Stimulated activated CD4-positive, alpha-beta T cell treated with anti-CD3 and anti-CD28 coated beads, Interleukin-4, amount 100 ng/mL, for 48 hours (primary cell): ENCODE measurements at places on chromosomes 12 and 14.

DNA sequence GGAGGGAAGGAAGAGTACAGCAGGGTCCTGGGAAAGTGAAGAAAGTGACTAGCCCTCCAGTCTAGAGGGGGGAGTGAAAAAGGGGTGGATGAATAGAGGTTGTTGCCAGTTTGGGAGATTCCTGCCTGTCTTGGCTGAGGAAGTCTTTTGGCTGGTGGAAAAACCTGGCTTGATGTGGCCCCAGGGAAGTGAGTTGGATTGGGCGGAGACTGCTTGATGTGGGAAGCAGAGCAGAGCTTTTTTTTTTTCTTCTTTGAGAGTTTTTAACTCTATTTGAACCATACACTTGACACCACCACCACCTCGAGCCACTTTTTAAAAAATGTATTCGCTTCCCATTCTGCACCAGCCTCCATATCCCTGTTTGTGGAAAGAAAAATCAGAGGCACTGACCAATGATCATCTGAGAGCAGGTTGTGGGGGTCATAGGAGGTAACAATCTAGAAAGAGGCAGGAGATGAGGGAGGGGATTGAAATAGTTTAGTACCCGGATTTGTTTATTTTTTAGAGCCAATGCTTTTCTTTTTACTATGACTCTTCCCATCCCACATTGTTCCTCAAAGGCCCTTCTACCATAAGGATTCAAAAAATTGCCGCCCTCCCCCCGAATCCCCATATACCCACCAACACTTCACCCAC is 690 bp upstream of the DTX3 start:
- DNase-seq = no peak

DNA sequence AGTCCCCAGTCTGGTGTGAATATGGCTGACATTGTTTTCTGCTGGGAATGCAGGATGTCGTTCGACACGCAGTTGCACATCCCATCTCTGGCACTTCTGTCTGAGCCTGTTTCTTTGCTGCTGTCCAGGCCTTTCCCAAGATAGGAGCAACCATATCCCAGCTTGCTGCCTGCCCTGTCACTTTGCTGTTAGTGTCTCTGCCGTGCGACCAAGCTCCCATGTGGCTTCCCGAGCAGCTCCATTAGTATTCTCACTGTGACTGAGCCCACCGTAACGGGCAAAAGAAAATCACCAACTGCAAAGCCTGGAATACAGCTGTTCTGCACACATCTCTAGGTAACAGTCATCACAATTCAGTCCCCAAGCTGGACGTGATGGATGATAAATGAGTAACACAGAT is 66.0 kb upstream of the CPSF6 start:
- no peak for DNase-seq

GRCh38 chr12:21580748-21581516 is 23.7 kb downstream of the GYS2 start:
- DNase-seq = no peak

- no peak for DNase-seq
Observed at GRCh38 chr12:5305425-5305824, 126.5 kb upstream of the NTF3 start.

DNA sequence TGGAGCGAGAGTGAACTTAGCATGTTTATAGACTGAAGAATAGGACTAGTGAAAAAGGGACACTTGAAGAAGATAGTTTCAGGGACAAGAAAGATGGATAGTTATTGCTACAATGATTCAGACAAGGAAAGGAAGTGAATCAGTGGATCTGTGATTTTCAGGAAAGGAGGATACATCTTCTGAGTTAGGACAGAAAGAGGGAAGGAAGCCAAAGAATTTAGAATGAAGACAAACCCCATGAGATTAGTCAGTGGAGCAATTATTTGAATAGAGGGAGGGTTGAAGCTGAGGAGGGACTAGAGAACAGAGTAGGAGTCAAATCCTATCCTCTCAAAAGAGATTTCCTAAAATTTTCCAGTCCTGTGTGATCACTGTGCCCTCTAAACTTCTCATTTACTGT is 282.7 kb downstream of the AKAP6 start:
- DNase-seq = no peak

DNA sequence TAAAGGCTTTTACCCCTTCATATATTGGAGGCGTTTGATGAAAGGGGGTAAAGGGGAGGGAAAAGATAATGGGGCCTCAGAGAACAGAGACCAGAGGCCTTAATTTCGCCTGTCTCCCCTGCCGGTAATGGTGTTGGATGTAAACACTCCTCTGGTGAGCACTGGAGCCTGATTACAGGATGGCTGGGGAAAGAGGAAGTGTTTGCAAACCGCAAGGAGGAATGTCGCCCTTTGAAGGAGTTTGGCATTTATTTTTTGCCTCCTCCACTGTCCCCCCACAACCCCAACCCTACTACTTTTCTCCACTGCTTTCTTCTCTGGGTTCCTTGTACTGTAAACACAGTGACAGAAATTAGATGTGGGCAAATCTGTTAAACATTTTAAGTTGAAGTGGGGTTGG is 211.9 kb upstream of the TBX3 start:
- no peak for DNase-seq

GRCh38 chr12:123961585-123962345 is 10.9 kb downstream of the CCDC92 start:
- no peak for DNase-seq

- no peak for DNase-seq
Observed at GRCh38 chr14:99792551-99793212, 531 bp upstream of the EML1 start.

DNA sequence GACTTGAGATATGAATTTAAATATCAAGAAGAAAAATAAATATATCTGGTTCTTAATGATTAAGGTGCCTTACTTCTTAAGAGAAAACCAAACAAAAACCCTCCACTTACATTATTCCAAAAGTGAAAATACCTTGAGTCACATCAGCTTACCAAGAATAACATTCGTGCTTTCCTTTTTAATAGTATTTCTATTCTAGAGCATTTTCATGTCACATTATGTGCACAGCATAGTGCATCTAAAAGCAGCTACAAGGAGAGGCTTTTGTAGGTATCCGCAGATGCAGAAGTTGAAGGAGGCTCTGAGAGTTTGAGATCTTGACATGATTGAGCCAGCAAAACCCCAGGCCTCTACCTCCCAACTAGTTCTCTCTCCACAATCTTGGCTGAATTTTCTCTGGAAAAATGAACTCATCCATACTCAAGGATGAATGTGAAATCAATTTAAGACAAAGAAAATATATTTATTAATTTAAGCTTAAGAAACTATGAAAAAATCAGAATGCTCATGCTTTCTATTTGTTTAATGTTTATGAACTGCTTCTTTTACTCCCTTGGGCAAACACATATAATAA is 275.0 kb downstream of the AKAP6 start:
- no peak for DNase-seq

DNA sequence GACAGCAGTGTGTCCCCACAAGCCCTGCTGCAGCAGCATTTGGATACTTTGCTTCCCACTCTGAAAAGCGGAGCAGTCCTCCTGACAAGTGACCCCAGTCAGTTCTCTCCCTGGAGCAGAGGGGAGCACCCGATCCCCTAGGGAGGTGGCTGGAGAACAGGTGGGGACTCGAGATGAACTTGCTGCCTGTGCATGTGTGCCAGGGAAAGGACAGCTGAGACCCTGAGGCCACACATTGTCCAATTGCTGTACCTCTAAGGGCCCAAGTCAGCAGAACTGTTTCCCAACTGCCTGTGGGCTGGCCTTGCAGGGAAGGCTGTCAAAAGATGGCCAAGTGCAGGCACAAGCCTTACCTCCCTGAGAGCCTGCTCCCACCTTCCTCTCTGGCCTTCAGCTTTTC is 55.1 kb downstream of the IFT43 start:
- no peak for DNase-seq

DNA sequence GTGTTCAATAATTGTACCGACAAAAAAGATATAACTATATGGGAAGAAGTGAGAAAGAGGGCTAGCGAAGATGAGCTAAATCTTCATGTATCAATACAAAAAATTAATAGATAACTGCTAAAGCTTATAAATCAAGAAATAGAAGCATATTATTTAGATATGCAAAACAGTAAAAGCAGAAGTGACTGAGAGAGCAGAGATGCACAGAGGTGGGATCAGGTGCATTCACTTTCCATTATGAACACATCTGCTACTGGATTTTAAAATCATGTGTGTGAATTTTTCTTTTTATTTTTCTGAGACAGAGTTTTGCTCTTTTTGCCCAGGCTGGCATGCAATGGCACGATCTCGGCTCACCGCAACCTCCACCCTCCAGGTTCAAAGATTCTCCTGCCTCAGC is 33.4 kb downstream of the GUCY2C start:
- no peak for DNase-seq

- DNase-seq = no peak
Observed at GRCh38 chr12:65892841-65893251, 68.6 kb downstream of the HMGA2 start.

- no peak for DNase-seq
Observed at GRCh38 chr14:69554500-69554899, 20.2 kb downstream of the CCDC177 start.

DNA sequence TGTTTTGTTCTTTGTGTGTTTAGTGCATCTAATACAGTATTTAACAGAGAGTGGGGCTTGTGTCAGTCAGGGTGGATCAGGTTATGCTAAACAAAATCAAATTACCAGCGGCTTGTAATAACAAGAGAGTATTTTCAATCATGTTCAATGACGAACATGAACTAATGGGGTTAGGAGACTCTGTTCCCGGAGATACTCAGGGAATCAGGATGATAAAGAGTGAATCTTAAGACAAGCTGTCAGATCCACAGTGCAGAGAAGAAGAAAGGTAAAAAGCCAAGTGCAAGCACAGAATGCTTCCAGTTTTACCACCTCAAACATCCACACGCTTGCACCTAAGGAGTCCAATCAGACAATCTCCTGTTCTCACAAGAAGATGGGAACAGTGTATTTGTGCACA is 1331.5 kb upstream of the TMEM132C start:
- no peak for DNase-seq
